ENCODE measurements at places on chromosomes 3 and 15.

- DNase-seq = no peak
Measured at GRCh38 chr15:60966746-60967145, 262.4 kb downstream of the RORA start.

GRCh38 chr15:83978588-83978987 is 257.0 kb upstream of the GOLGA6L4 start:
- no peak for DNase-seq

DNA sequence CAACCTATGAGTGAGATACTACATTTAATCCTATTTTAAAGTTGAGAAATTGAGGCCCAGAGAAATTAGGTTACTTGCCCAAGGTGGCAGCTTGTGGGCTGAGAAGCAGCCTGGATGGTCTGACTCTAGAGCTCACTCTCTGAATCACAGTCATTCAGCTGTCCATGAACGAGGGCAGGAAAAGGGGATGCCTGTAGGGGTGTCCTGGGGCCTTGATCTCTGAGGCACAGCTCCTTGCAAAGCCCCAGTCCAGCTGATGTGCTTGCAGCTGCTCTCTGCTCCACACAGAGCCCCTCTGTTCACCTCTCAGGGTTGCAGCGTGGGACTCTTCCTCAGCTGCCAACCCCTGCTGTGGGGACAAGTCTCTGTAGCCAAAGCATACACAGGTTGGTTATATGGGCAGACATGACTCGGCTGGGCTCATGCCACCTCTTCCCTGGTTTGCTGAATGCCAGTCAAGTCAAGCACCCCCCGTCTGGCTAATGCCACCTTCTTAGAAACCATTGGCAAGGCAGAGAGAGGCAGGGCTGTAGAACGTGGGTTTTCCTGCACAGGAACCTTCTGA is 56.8 kb downstream of the GASK1A start:
- no peak for DNase-seq

GRCh38 chr3:116276675-116277074 is 168.6 kb downstream of the LSAMP start:
- no peak for DNase-seq

GRCh38 chr3:25142609-25143355 is 285.3 kb upstream of the RARB start:
- no peak for DNase-seq

DNA sequence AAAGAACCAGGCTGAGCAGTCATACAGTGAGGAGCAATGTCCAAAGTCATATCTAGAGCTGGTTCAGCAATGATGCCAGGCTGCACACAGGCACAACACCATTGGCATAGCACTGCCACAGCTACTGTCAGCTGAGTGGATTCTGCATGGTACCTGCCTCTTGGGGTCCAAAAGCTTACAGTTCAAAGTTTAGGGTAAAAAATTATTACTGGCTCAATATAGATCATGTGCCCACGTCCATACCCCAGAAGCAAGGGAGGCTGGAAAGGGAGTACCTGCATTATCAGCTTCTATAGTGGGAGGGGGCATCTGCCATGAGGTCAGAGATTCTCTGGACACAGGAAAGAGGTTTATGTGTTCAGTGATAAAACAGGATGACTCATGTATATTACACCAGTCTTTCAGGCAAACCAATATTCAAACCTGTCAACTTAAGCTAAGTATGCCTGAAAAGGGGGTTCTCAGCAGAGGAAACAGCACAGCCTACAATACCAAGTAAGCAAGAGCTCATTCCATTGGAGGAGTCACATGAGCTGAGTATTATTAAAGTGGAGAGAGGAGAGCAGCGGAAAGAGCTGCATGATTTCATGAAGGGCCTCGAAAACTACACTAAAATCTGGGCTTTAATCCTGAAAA is 99.0 kb downstream of the ANO10 start:
- DNase-seq = no peak

- no peak for DNase-seq
Measured at GRCh38 chr3:88180398-88180999, 30.7 kb downstream of the C3orf38 start.

GRCh38 chr15:84594617-84595290 is 6.1 kb upstream of the ZSCAN2 start:
- DNase-seq = no peak

DNA sequence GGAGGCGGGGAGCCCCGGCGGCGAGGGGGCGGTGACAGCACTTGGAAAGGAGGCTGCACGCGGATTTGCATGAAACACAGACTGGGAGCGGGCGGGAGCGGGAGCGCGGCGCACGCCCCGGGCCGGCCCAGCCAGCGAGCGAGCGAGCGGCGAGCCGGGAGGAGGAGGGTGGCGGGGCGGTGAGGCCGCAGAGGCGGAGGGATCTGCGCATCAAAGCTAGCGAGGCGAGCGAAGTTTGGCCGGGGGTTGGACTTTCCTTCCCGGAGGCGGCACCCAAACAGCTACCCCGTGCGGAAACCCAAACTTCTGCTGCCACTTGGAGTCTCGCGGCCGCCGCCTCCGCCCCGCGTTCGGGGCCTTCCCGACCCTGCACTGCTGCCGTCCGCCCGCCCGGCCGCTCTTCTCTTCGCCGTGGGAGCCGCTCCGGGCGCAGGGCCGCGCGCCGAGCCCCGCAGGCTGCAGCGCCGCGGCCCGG is at the start of gene SMAD3:
Gene SMAD3 (plus strand): TSS at position 72 of the 475 bp plus-strand sequence. CDS start 553 bp downstream, outside the sequence.
- peak; percentile 55 for DNase-seq

DNA sequence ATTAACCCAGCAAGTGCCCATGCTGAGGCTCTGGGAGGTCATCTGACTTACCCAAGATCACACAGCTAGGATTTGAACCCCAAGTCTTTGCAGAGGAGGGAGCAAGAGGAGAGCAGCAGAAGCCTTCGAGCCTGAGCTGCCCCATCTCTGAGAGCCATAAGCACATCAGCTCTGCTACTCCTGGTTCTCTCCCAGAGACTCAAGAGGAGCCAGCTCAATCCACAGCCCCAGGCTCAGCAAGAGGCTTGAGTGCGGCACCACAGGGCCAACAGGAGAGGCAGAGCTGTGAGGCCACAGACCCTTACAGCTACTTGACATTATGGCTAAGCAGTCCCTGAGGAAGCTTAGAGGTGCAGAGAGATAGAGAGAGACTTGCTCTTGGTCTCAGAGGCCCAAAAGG is 15.9 kb upstream of the NTRK3 start:
- DNase-seq = no peak

DNA sequence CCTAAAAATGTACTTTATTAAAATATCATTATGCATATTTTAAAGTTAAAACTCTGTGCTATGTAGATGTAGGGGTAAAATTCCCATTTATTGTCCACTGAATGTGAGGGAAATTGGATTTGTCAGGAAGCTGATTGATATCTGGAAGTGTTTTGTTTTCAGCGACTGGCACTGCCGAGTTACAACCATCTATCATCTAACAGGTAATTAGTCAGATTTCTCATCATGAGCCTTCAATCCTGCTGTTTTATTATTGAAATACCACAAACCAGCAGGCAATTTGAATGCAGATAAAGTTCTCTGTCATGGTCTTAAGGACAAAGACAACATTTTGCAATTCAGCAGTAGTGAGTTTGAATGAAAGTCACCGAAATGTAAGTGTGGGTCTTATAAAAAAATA is 40.5 kb downstream of the ZIC1 start:
- DNase-seq = no peak

GRCh38 chr15:45150481-45150880 is 20.7 kb downstream of the DUOX1 start:
- DNase-seq = no peak

DNA sequence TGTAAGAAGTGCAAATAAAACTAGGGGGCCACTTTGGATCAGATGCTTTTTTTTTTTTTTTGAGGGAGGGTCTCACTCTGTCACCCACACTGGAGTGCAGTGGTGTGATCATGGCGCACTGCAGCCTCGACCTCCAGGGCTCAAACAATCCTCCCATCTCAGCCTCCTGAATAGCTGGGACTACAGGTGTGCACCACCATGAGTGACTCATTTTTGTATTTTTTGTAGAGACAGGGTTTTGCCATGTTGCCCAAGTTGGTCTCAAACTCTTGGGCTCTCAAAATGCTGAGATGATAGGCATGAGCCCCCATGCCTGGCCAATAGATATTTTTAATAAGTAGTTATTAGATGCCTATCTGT is 20.8 kb downstream of the CCR1 start:
- DNase-seq = no peak

GRCh38 chr3:189664311-189664710 is 33.1 kb downstream of the TP63 start:
- DNase-seq = no peak

DNA sequence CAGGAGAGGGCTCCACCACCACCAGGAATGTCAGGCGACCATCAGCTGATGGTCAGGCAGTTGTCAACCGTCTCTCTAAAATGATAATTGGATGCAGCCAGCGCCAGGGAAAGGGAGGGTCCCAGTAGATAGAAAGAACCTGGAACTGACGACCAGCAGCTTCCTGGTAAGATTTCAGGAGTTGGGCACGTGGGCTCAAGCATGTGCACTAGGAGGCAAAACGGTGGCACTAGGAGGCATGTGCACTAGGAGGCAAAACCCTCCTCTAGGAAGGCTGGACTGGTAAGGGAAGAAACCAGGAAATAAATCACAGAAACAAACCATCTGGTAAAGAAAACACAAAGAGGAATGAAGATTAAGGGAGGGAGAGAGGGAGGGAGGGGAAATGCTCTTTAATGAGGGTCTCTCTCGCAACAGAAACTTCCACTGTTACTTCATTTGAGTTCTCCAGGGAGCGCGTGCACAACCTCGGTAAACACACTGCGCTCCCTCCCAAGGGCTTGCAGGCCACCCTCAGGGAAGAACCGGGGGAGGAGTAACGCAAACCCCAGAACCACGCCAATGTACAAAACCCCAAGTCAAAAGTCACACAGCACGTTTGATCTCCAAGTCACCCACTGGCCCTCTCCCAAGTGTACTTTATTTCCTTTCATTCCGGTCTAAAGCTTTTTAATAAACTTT is 116.7 kb downstream of the XXYLT1 start:
- DNase-seq = no peak

GRCh38 chr3:36957862-36958686 is 13.2 kb upstream of the TRANK1 start:
- DNase-seq = no peak

DNA sequence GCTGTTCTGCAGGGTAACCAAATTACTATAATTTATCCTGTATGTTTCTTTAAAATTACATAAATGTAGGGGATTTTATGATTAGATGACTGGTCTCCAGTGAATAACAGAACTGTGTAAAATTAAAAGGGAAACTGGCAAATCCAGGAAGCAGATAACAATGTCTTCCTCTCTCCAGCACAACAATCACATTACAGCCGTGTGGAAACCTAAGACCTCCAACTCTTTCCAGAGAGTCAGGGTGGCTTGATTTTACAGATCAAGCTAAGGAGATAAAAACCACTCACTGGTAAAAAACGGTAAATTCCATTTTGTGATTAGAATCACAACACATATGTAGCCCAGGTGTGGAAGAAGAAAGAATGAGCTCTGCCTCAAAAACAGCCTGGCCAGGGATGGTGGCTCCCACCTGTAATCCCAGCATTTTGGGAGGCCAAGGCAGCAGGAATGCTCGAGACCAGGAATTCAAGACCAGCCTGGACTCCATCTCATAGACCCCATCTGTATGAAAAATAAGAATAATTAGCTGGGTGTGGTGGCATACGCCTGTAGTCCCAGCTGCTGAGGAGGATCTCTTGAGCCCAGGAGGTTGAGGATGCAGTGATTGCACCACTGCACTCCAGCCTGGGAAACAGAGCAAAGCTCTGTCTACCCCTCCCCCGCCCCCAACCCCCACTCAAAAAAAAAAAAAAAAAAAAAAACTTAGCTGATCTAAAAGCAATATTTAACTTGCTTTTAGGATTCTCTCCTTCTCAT is 29.0 kb downstream of the IL17RD start:
- DNase-seq = no peak

- DNase-seq = no peak
Measured at GRCh38 chr3:64798316-64798715, 110.5 kb upstream of the ADAMTS9 start.

- no peak for DNase-seq
Measured at GRCh38 chr3:101138817-101139216, 145.6 kb upstream of the ABI3BP start.

DNA sequence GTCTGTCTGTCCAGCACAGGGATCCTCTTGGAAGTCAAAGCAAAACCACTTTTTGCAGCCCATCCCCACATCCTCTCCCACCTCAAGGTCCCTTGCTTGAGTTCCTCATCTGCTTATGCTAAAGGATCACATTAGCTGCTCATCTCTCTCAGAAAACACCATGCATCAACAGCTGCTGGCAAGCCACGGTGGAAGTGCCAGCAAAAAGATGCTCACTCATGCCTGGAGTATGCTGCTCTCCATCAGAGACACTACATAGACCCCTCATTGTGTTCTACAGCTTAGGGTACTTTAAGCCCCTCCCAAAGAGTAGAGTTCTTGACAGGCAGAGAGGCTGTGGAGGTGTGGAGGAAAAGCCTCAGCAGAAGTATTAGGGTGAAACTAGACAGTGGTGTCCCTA is 94.6 kb upstream of the COL8A1 start:
- DNase-seq = no peak

DNA sequence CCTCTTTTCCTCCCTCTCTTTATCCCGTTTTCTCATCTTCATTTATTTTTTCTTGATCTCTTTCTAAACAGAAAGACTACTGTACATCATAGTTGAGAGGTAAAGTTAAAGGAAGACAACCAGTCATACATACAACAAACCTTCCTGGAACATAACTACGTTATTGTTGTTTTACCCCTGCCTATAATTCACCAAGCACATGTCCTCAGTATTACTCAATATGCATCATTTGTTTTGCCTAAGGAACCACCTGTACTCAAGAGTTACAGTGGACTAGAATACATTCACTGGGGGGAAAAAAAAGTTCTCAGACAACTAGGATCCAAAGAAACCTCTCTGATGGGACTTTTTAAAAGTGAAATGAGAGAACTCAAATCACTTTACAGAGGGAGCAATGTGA is 344.7 kb upstream of the RBMS3 start:
- DNase-seq = no peak

DNA sequence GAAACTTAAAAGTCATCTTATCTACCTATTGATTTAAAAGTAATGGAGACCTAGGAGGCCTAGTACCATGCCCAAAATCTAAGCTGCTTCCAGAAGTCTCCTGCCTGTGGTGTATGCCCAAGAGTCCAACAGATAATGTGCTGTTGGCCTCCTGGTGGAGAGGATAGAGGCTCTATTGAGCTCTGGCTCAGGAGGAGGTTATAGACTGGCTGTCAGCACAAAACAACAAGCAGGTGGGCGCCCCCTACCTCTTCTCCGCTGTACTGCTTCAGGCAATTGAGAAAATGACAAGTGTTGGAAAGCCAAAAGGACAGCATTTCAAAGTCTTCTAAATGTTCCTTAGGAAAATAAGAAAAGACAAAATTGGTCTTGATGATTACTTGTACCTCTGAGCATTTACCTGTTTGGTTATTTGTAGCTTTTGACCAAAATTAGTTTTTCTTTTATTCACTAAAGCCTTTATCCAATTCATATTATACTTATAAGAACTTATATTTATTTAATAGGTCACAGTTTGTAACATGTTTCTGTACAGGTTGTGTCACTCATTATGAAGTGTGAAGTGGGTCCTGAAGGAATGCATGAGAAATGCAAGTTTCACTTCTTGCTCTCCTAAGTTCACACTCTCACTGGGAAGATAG is 17.2 kb upstream of the GNB5 start:
- peak; percentile 49 for DNase-seq

DNA sequence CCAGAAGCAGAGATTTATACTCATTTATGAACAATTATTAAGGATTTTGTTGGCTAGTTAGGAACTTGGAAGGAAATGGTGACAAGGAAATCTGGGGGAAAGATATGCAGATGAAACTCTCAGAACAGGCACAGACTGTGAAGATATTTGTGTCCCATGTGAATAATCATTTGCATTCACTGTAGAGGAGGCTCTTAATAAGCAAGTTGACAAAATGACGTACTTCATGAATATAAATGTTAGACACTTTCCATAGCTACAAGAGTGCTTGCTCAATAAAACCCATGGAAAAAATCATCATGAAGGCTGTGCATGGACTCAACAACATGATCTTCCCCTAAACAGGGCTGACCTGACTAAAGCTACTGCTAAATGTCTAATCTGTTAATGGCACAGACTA is 59.7 kb downstream of the MAP4 start:
- DNase-seq = no peak
